ENCODE measurements at places on chromosomes 4 and X. TPM values are rescaled to one million over a fixed set of nuclear protein-coding genes. Genes with fewer than 3 reads are reported as not detected.

The SCRG1 gene
- not detected for total RNA-seq

The PDE6B gene
- total RNA-seq, result not detected

The AKAP4 gene
- not detected for total RNA-seq

The ART3 gene
- not detected for total RNA-seq

The KLHL4 gene
- total RNA-seq, result not detected

The ZBTB33 gene
- 10.2 TPM for total RNA-seq

The F9 gene
- not detected for total RNA-seq

The MAGEA3 gene
- total RNA-seq, result not detected

The AFP gene
- total RNA-seq, result 2.9 TPM

The SLC38A5 gene
- total RNA-seq, result not detected

The GLRA2 gene
- not detected for total RNA-seq

The IGSF1 gene
- total RNA-seq, result not detected

The MAGEE1 gene
- total RNA-seq, result 3.2 TPM

The TLR6 gene
- 1.3 TPM for total RNA-seq

The MSX1 gene
- 7.6 TPM for total RNA-seq

The CT47B1 gene
- not detected for total RNA-seq

The CPLX1 gene
- 0.19 TPM for total RNA-seq

The FAT1 gene
- 264 TPM for total RNA-seq

DNA sequence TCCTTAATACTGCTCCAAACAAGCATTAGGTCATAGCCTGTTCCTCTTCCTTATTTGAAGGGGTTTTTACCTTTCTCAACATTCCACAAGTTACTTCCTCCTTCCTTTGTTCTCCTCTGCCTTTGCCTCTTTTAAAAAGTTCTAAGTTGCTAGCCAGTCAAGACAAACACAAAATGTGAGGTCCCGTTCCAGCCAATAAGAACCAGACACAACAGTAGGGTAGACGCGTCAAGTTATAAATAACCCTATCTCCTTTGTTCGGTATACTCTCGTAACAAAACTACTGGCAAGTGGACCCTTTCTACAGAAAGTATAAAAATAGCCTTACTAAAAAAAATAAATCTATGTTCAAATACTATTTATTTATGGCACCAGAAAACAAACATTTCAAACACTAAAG, 6.3 kb upstream of the ACE2 start:
- DNase-seq, result no peak

GRCh38 chrX:675279-675954, 44.8 kb downstream of the SHOX start:
- no peak for DNase-seq

GRCh38 chr4:8410641-8411271, 29.8 kb downstream of the ACOX3 start:
- peak; percentile 41 for DNase-seq

DNA sequence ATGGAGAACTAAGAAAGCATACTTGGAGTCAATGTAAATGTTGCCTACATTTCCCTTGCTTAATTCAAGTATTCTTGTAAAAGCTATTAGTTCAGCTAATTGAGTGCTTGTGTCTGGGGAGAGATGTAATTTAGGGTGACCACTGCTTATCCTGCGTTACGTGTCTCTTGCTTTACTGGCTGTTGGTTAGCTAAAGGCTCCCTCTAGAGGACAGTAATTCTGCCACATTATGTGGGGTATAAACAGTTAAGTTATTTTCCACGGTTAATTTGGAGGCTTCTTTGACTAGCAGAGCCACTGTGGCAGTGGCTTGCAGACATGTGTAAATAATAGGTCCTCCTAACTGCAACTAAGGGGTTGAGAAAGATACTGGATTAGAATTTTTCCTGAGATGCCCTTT, 25.3 kb upstream of the NAF1 start:
- peak; percentile 36 for DNase-seq

- peak; percentile 77 for DNase-seq
Observed at GRCh38 chrX:11953615-11954014, 184.7 kb upstream of the FRMPD4 start.

- no peak for DNase-seq
Observed at GRCh38 chr4:78763251-78763650, 12.9 kb upstream of the BMP2K start.

GRCh38 chr4:23923840-23924239, 34.0 kb upstream of the PPARGC1A start:
- no peak for DNase-seq

- peak; percentile 65 for DNase-seq
Observed at GRCh38 chrX:49172280-49172780, 632 bp downstream of the PLP2 start.

GRCh38 chr4:4776934-4777333, 82.5 kb upstream of the MSX1 start:
- no peak for DNase-seq

DNA sequence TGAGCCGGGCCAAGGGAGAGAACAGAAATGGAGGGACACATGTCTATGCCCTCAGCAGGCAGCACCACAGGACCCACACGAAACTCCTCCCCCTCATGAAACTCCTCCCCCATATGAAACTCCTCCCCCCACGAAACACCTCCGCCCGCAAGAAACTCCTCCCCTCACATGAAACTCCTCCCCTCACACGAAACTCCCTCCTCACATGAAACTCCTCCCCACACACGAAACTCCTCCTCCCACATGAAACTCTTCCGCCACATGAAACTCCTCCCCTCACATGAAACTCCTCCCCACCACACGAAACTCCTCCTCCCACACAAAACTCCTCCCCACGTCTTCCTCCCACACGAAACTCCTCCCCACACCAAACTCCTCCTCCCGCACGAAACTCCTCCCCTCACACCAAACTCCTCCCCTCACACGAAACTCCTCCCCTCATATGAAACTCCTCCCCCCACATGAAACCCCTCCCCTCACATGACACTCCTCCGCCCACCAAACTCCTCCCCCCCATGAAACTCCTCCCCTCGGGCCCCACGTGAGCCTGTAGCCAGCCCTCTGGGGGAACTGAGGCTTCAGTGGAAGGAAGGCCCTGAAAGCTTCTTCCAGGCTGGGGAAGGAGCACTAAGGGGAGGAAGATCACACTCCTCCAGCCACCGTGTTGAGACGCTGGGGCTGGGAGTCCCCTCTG, 15.2 kb downstream of the ADRA2C start:
- DNase-seq, result no peak

DNA sequence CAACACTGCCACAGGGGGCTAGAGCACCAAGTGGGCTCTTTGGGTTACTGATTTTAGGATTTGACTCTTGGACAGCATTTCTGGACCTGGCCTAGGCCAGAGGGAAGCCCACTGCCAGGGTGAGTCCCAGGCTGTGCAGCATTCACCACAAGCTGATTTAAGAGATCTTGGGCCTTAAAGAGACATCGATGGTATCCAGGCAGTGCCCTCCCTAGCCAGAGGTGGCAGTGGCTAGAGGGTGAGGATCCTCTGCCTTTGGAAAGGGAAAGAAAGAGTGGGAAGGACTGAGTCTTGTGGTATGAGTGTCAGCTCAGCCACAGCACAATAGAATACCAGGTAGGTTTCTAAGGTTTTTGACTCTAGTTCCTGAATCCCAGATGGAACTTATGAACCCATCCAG, 613.9 kb downstream of the FAT4 start:
- no peak for DNase-seq

DNA sequence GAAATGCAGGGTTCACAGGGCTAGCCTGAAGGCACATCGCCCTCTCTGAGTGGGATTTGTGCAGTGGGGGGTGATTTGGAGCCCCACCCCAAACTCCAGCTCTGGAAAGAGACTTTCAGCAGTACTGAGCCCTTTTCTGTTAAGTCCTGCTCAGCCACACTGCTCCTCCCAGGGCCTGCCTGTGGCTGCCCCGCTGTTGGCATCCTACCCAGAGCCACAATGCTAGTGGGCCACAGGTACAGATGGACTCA, 52.7 kb downstream of the CXorf49B start:
- no peak for DNase-seq

- no peak for DNase-seq
Observed at GRCh38 chr4:154384012-154384411, 107.6 kb downstream of the DCHS2 start.

DNA sequence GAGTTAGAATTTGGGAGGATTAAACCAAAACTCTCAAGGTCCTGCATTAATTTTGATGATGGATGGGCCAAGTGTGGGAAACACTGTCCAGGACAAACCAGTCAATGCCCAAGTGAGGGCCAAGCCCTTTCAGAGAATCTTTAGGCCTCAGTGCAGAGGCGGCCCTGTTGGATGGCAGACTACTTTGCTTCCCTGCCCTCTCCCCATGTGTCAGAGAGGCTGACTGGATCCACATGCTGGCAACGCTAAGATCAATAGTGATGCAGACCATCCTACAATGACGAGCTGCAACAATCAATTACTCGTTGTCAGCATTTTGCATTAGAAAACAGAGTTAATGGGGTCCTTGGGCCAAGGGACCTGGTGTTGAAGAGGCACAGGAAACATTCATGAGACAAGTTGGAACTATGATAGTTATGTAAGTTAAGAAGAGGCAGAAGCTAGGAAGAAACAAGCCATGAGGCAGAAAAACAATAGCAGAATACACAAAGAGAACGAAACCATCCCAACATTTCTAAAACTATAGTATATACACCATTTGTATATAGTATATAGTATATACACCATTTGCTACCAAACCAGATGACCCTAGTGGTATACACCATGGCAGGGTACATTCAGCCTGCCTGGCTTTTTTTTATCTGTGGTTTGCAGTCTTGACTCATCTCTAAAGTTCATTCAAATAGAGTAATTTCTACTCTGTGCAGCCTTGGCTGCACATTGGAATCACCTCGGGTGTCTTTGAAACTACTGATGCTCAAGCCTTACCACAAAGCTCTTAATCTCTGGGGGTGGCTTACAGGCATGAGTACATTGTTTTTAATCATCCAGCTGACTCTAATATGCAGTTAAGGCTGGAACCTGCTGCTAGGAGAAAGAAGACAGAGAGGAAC, 147.7 kb upstream of the GYPA start:
- DNase-seq, result no peak

DNA sequence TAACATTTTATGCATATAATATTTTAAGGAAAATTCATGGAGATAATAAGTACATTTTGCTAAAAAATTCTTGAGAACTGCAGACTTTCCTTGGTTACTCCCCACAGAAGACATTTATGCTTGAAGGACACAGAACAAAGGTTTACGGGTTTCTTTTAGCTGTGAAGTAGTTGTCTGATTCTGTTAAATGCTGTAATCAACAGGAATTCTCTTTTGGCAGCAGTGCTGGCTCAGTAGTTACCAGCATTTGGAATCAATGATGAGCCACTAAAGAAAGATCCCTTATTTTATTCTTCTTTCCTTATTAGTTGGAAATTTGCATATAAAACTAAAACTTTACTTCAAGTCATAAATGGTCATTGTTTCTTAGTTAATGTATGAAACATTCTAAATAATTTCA, 199.3 kb upstream of the FAT4 start:
- DNase-seq, result peak; percentile 2

GRCh38 chr4:128810331-128810870, 901 bp downstream of the JADE1 start:
- DNase-seq, result no peak

GRCh38 chr4:26590639-26591038, 6.8 kb downstream of the TBC1D19 start:
- no peak for DNase-seq

DNA sequence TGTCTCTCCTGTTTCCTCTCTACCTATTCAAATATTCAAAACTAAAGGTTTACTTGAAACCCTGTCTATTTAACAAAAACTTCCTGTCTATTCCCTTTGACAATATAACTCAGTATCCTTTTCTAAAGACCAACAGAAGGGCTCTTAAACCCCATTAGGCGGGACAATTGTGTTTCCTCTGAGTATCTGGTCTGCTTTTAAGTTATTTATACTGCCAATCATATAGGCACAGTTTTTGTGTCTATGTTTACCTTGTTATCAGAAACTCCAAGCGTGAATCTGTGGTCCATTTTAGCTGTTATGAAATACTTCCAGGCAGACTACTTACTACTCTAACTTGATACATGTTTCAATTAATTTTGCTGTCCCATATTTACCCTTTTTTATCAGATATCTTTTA, 350.0 kb upstream of the CTSO start:
- DNase-seq, result no peak

All from HFFc6 (cell line).